ENCODE measurements at places on chromosomes 1 and 21. TPM values are rescaled to one million over a fixed set of nuclear protein-coding genes. Genes with fewer than 3 reads are reported as not detected.

Gene RBP7
- 267 TPM for total RNA-seq

Gene EXOSC10
- 46.8 TPM for total RNA-seq

Gene SYCP1
- total RNA-seq, result not detected

Gene LAMB3
- 35.6 TPM for total RNA-seq

Gene PFKFB2
- total RNA-seq, result 11.1 TPM

DNA sequence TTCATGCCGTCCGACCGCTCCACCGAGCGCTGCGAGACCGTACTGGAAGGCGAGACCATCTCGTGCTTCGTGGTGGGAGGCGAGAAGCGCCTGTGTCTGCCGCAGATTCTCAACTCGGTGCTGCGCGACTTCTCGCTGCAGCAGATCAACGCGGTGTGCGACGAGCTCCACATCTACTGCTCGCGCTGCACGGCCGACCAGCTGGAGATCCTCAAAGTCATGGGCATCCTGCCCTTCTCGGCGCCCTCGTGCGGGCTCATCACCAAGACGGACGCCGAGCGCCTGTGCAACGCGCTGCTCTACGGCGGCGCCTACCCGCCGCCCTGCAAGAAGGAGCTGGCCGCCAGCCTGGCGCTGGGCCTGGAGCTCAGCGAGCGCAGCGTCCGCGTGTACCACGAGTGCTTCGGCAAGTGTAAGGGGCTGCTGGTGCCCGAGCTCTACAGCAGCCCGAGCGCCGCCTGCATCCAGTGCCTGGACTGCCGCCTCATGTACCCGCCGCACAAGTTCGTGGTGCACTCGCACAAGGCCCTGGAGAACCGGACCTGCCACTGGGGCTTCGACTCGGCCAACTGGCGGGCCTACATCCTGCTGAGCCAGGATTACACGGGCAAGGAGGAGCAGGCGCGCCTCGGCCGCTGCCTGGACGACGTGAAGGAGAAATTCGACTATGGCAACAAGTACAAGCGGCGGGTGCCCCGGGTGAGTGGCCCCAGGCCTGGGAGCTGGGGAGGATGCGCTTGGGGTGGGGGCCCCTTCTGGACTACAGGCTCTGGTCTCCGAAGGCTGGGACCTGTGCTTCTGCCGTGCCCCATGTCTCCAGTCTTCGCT is 1.1 kb downstream of the SKI start:
- DNase-seq, result no peak

GRCh38 chr21:22200378-22201092 is 1202.3 kb downstream of the NCAM2 start:
- DNase-seq, result no peak

DNA sequence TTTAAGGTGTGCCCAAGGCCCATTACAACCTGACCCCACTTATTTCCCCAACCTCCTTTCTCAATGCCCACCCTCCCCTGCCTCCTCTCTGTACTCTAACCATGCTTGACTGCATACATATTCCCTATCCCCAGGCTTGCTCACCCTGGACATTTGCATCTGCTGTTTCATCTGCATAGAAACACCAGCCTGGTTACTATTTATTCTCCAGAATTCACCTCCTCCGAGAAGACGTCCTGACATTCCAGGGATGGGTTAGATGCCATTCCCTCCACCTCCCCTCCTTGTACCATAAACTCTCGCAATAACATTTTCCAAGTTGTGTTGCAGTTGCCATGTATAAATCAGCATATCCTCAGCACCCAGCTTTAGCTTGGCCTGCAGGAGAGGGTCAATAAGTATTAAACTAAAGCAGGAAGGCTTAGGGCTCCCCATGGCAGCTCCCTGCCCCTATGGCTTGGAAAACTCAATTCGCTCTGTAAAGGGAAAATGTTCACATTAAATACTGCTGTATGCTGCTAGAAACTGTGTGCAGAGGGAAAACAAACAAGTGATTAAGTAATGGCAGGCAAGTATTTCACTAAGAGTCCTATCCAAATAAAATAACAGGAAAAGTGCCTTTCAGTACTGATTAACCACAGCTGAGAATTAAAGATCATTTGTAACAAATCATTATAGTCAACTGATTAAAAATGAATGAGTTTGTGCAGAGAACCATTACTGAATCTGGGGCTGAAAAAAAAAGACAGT is 202.3 kb downstream of the TNR start:
- DNase-seq, result no peak

GRCh38 chr1:117061986-117062415 is 1.9 kb downstream of the TTF2 start:
- no peak for DNase-seq

DNA sequence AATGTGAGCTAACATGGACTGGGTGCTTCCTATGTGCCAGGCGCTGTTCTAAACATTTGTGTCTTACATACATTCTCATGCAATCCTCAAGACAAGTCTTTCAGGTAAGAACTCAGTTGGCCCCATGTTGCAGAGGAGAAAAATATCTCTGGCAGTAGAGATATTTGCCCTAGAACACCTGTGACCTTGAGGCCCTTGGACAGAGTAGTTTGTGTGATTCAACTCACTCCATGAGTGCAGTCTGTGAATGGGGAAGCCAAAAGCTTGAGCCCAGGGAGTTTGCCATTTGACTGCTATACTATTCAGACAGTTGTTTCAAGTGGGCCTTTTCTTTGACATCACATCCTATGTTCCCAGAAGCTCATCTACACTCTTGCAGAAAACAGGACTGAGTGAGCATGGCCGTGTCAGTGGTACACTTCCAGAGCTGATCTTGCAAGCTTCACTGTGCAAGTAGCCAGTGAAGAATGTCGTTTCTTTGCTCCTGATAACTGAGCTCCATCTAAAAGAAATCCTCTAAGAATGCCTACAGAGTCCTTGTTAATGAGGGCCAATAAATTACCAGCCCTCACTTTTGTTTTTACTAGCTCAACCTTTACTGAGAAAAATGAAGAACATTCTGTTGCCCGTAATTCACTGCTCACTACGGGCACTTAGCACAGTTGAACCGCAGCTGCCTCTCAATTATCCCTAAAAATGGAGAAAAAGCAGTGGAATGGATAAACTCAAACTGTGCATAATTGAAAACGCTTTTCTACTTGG is 98.7 kb upstream of the C8B start:
- DNase-seq, result no peak

DNA sequence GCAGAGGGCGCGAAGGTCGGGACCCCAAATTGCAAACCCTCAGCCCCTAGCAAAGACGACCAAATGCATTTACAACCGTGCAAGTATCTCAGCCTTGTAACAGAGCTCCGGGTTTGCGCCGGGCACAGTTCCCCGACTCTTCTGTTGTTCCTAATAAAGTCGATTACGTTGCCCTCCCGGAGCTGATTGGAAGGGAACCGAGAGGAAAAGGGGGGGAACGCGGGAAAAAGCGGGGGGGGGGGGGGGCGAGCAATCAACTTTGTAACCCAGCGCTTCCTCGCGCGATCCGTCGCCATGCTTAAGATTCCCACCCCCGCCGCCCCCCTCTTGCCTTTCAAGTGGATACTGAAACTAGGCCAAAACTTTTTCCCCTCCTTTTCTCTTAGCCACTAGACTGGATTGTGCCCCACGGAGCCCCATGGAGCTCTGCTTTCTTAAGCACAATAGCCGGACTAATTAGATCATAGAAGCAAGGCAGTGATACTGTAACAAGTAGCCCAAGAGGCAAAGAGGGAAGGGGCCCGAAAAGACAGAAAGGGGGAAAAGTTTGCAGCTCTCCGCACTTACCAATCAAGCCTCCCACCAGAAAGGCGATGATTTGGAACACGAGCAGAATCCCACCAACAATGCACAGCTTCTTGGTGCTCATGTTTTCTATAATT is 565 bp downstream of the WLS start:
- DNase-seq, result no peak

GRCh38 chr1:29801003-29801402 is 564.7 kb downstream of the PTPRU start:
- DNase-seq, result no peak

DNA sequence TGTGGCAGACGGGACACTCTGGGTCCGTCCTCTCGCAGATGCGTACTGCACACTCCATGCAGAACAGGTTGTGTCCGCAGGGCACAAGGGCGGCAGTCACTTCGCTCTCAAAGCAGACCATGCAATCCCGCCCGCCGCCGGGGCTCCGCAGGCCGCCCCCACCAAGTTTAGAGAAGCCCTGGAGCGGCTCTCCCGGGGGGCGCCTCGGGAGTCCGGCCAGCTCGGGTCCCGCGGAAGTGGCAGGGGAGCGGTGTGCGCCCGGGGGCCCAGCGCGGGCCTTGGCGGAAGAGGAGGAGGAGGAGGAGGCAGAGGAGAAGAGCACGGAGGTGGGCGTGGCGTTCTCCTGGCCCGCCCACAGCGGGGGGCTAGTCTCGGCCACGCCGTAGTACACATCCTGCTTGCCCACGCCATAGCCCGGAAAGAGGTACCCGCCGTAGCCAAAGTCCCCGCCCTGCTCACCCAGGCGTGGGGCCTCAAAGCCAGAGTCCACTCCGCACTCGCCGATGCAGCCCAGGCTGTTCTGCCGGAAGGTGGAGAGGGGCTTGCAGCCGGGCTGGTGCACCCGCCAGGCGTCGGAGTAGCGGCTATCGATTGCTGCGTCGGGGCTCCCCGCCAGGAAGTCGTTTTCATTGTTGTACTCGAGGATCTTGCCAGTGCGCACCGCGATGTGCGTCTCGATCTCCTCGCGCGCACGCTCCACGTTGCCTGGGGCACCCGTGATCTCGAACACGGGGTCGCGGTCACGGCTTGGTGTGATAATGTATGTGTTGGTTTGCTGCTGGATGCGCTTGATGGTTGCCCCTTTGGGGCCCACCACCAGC is 5.4 kb downstream of the MEX3A start:
- DNase-seq, result no peak

DNA sequence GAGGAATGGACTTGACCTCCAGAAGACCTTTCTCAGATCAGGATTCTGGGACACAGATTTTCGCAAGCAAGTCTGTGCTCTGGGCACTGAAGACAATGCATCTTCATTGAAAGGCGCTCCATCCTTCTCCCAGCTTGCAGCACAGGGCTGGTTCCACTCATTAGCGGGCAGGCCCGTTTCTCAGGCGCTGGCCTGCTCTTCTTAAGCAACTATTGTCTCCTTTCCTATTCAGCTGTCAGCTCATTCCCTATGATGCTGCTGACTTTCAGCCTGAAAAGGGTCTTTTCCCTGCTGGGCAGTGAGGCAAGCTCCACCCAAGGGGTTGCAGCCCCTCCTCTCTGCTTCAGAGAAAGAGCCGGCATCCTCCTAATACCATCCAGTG is 91.9 kb upstream of the PLXNA2 start:
- DNase-seq, result no peak

DNA sequence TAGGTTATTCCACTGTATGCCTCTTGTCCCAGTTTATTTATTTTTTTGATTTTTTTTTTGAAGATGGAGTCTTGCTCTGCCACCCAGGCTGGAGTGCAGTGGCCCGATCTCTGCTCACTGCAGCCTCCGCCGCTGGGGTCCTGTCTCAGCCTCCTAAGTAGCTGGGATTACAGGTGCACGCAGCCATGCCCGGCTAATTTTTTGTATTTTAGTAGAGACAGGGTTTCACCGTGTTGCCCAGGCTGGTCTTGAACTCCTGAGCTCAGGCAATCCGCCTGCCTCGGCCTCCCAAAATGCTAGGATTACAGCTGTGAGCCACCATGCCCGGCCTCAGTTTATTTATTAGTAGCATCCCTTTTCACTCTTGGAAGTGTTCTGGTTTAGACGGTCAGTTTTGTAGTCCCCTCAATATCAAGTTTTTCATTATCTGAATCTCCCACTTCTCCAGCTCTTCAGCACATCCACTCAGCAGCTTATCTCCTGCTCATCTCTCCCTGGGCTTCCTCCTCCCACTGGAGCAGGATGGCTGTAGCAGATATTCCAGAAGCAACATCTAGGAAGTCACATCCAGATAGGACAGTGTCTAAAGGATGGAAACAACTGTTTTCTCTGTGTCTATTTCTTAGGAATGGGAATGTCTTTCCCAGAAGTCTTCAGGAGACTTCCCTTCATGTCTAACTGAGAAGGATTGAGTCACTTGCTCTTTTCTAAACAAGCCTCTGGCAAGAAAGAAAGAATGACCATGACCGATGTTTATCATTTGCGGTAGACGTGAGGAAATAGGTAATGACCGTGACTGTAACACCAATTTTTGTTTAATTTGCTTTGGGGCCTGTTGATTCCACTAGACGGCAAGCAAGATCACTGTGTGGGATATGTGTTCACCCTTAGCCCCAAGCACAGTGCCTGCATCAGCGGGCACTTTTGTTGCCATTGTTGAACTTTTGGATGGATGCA is 14.4 kb downstream of the CCDC190 start:
- DNase-seq, result no peak

DNA sequence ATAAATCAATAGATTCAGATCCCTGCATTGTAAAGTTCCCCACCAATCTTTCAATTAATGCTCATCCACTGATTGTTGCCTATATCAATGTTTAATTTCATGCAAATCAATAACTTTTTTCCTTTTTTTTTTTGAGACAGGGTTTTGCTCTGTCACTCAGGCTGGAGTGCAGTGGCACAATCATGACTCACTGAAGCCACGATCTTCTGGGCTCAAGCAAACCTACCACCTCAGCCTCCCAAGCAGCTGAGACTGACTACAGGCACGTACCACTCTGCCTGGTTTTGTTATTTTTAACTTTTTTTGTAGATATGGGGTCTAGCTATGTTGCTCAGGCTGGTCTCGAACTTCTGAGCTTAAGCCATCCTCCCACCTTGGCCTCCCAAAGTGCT is 25.7 kb downstream of the DIO1 start:
- no peak for DNase-seq

GRCh38 chr21:25515484-25516405 is 91.5 kb downstream of the MRPL39 start:
- no peak for DNase-seq

DNA sequence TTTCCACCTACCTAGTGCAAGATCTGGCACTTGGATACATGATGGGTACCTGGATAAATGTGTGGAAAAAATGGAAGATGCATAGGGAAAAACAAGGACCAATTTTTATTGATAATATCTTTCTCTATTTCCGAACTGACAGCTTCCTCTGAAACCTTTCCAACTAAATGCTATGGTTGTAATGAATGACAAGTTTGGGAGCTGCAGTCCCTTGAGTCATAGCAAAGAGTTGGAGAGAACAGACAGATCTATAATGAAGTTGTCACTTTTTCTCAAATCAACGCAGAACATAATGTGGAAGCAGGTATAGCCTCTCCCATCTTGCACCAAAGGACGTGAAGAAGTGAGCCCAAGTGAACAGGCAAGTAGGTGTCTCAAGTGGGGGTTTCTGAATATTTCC is 296.5 kb upstream of the KAZN start:
- no peak for DNase-seq

DNA sequence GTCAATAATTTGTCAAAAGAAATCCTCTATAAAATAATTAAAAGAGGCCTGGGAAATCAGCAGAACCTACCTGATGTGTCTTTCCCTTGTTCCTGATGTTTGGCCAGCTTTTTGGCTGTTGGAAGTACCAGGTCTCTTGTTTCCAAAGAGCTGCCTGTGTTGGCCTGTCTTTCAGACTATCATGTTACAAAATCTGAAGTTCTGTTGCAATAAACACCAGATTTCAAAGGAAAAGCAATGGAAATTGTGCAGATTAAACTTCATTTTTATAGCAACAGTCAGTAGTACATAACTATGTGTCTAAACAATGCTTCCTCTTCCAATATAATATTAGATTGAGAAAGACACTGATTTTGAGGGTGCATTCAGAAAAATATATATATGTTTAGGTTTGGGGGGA is 647.2 kb upstream of the CXADR start:
- DNase-seq, result no peak

Data from mesenteric fat pad (tissue), 1 donor.